ENCODE measurements at places on chromosomes 2 and 18.

DNA sequence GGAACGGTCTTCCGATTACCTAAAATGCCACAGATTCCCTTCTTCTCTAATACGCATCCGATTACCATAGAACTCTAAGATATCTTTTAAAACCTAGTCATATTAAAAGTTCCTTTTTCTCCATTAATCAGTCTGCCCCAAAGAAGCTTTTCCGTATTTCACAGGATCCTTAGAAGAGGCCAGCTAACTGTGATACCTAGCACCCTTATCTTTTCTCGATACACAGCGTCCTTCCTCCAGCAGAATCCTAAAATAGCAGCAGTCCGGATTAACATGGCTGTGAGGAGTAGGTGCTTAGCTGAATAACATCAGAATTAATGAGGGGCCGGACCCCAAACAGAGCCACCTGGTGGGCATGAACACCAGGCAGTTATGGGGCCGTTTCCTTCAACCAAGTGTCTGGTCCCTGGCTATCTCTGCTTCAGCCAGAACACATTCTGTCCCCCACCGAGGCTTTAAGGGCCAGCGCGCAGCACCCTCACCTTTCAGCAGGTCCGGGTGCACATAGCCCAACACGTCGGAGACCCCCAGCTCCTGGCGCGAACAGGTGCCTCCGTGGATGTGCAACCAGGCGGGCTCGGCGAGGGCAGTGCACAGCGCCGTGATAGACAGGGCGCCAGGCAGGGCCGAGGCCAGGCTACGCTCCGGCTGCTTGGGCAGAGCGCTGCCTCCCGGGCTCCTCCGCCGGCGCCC is 995 bp downstream of the TMEM127 start:
- no peak for DNase-seq

- DNase-seq, result no peak
Measured at GRCh38 chr2:86199834-86200177, 549 bp downstream of the MRPL35 start.

- no peak for DNase-seq
Measured at GRCh38 chr18:74316257-74317170, 875 bp downstream of the C18orf63 start.

GRCh38 chr2:237159006-237159911 is 73.6 kb downstream of the COPS8 start:
- DNase-seq, result no peak

GRCh38 chr2:215907147-215907546 is 106.2 kb downstream of the MREG start:
- no peak for DNase-seq

All from pons (tissue), 1 donor.